ENCODE measurements at places on chromosomes 13 and 19.

DNA sequence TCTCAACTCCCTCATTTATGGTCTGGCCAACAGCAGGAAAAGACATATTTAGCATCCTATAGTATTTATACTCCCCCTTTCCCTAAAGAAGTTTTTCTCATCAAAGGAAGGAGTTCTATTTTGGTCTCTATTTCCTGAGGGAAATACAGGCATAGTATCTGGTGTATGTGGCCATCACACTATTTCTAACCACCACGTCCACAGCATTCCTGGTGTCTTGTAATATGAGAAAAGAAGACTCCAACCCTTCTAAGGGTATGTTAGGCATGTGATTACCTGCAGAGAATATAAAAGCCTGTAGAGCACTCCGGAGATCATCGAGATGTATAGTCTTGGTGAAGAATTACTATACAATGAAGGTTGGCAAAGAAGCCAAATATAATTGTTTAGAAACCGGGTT is 137.4 kb downstream of the VWA8 start:
- DNase-seq: no peak

- no peak for DNase-seq
These were observed 318.3 kb downstream of the NDFIP2 start for GRCh38 chr13:79799059-79799867.

DNA sequence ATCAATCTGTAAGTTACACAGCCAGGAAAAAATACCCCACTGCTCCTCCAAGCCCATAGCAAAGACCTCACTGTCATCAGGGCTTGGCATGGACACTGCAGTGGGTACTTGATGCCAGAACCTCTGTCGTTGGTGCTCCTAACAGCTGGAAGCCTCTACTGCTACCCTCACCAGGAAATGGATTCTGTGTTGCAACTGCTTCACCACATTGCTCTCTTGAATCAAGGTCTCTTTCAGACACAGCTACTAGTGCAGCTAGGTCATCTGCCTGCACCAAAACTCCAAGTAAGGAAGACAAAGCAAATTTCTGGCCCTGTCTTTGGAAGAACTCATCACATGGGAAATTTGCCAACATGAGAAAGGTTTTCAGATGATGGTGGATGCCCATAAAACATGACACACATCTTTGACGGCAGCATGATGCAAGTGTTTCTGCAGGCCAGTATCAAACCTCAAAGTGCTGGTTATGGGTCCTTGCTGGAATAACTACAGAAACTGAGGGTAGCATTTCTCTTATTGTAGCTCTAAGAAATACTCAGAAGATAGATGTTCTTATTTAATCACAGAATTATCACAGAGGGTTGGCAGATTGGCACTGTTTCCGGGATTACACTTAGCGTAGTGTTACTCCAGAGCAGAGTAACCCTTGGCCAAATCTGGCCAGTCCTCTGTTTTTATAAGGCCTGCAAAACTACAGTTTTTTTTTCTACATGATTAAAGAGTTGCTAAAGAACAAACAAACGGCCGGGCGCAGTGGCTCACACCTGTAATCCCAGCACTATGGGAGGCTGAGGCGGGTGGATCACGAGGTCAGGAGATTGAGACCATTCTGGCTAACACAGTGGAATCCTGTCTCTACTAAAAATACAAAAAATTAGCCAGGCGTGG is 12.9 kb upstream of the PCCA start:
- DNase-seq: no peak

GRCh38 chr19:14333101-14333871 is 48.0 kb upstream of the ADGRE5 start:
- no peak for DNase-seq

DNA sequence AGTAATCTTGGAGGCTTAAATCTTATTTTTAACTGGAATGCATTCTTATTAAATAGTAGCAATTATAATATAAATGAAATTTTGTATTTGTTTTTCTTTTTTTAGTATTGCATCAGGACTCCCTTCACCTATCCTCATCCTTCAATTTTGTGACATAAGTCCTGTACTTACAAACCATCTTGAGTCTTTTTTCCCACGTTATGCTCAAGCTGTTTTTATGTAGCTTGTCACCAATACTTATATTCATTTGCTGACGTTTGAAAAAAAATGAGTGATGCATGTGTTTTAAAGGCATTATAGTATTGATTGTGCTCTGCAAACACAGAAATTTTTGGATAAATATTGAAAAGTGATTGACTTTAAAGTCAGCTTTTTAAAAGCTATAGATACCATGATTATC is 888 bp downstream of the GPR18 start:
- no peak for DNase-seq

GRCh38 chr13:30654430-30654829 is 36.7 kb downstream of the USPL1 start:
- DNase-seq: peak; percentile 63

Data from hematopoietic multipotent progenitor cell (in vitro differentiated cells).